ENCODE measurements at places on chromosomes 3 and 15.

DNA sequence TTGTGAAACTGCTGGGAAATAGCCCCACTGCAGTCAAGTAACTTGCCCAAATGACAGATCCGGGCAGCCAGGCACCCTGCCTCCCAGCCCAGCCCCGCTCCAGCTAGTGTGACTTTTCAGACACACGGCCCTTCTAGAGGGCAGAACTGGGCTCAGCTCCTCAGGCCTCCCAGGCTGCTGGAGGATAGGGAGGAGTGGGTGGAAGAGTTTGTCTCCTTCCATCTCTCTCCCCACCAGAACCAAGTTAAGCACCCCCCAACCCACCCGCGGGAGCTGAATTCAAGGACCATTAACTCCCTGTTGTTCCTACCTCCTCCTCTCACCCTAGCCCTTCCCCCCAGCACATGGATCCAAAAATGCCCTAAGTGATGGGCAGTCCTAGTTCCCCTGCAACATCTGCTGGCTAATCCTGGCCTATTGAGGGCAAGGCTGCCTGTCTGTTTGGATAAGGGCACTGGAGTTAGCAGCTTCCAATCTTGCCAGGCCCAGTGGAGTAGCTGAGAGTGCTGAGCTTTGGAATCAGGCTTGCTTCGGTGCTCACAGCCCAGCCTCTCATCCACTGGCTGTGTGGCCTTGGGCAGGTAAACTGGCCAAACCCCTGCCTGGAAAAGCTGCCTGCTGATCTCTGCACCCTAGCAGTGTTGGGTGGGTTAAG, 3.1 kb downstream of the CCDC33 start:
- no peak for DNase-seq

GRCh38 chr3:52498137-52499054, 3.3 kb downstream of the STAB1 start:
- DNase-seq, result peak; percentile 49

DNA sequence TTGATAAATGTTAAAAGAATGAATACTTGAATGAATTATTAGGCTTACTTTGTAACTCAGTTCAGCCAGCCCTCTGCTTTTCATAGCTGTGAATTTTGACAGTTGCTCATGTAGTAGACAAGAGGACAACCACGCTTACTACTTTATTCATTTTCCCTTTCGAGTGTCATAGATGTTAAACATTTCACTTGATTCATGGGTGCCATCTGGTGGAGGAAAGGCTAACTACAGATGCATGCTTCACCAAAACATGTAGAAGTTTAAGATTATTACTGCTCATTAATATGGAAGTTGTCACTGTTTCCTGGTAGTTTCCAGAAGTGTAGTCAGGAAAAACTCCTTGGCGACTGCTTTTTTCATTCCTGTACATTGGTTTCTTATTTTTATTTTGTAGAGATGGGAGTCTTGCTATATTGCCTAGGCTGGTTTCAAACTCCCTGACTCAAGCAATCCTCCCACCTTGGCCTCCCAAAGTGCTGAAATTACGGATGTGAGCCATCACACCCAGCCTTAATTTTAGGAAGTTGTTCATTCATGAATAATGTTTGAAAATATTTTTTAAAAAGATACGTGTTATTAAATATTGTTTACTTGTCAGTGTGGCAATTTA, 163.2 kb downstream of the B3GALNT1 start:
- DNase-seq, result peak; percentile 67

DNA sequence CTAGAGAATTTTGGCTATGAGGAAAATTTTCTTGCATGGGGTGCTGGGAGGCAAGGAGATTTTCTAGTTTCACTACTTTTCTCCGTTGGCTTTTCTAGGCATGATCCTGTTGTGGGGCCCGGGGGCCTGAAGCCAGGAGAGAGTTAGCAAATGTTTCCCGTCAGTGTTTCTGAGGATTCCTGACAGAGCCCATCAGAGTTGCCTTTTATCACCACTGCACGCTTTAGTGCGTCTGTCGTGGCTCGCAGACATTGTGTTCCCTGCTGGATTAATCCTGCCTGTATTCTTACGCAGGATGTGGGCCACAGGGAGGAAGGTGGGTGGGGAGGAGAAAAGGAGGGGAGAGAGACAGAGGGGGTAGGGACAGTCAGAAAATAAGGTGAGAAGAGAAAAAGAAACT, 18.1 kb upstream of the BOC start:
- no peak for DNase-seq

DNA sequence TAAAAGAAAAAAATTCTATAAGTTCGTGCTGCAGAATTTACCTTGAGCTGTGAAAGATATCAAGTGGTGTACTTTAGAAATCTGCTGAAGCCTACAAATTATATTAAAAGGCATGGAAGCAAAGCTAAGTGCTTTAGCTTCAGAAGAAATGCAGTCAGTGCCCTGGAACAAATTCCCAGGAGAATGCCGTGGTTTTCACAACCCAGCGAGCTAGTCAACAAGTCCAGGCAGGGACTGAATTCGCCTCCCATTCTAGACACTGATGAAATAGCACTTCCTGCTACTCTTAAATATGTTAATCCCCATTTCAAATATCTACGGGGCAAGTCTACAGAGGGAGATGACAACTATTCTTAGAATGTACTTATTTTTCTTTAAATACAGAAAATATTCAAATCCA, 326.4 kb upstream of the IGF1R start:
- peak; percentile 16 for DNase-seq

DNA sequence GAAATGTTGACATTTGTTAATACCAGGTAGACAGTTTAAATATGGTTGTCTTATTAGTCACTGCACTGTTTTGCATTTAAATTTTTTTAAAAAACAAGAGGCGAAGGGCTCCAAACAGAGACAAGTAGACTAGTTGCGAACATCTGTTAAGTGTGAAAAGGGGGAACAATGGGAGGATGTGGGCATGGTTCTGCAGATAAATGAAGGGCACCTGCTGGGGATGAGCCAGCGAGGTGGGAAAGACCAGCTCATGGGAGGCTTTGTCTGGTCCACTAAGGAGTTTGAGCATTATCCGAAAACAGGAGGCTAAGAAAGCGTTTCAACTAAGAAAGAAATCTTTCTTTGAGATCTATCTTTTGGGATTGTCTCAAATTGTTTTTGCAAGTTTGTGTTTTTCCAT, 72.7 kb downstream of the FBN1 start:
- DNase-seq, result no peak

DNA sequence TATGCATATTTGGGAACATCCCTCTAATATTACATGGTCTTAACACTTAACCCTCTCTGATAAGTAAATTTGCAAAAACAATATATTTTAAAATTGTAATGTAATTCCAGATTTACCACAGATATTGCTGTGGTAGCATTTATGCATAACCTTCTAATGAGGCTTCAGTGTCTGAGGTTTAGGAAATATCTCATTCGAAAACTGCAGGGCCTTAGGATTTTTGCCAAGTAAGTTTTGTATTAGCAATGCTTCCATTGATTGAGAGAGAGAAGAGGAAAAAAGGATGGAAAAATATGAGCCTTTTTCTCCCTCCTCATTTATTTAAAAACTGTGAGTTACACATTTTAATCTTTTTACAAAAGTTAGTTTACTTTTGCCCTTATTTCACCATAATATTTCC, 294.6 kb downstream of the EPHA3 start:
- no peak for DNase-seq

GRCh38 chr3:178320456-178321351, 215.5 kb upstream of the KCNMB2 start:
- peak; percentile 17 for DNase-seq

DNA sequence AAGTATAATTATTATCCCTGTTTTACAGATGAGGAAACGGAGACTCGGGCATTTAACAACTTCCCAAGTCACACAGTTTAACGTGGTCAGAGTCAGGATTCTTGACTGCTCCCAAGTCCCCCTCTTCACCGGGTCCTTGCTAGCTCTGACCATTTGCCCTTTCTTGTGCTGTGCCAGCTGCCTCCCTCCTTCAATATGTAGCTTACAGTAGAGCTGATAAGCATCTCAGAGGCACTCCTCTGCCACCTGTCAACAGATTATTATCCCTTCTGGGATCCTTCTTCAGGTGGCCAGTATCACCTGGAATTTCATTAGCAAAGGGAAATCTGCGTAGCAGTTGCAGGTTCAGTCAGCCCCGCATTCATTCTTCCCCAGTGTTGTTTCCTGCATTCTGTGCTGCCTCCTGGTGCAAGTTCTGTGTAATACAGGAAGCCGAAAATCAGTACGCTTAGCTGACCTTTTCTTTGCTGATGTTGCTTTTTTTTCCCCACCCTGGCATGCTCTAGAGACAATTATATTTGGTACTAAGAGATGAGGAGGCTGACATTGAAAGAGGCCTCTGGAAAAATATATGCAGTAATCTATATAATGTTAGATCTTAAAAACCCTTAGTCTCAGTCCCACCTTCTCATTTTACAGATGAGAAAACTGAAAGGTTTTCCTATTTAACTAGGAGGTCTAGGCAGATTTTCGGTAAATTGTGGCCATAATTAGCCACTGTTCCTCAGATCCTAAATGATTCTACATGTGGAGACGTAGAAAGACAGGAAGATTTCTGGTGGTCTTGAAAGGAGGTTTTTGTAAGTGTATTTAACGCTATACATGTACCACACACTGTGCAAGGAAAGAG, 24.8 kb downstream of the TMOD2 start:
- DNase-seq, result peak; percentile 77

- no peak for DNase-seq
These were observed 30.8 kb upstream of the C3orf80 start for GRCh38 chr3:160194438-160194837.

DNA sequence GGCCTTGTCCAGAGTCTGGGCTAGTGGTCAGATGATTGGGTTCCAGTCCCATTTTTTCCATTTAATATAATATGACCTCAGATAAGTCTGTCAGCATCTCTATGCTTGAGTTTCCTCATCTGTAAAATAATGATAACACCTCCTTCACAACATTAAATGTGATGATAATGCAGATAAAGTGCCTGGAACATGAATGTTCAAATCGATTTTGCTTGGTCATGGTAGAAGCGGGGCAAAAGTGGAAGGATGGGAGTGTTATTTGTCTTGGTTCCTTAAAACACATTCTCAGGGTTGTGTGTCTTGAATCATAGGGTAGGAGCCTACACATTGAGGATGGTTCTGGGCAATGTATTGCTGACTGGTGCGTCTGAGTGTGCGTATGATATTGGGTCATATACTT, 16.9 kb downstream of the ARIH2 start:
- DNase-seq, result no peak

DNA sequence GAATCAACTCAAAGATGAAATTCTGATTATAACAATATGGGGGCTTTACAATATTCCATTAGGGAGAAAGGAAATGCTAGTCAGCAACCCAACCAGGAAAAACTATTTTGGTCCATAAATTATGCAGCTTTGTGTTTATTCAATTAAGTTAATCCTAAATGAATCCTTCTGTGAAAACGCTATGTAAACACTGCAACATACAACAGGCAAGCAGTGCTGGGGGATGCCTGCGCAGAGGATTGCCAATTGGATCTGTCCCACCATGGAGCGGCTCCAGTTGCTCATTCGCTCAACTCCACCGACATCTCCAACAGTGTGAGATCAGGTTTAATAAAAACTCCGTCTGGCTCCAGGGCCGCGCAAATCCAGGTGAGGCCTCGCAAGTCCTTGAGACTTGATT, 290.5 kb upstream of the VEPH1 start:
- DNase-seq, result no peak
